ENCODE measurements at places on chromosomes 1 and 21. TPM values are rescaled to one million over a fixed set of nuclear protein-coding genes. Genes with fewer than 3 reads are reported as not detected.

THEM5 gene
- total RNA-seq: not detected

ASCL5 gene
- total RNA-seq: 0.08 TPM

C8B gene
- not detected for total RNA-seq

ANGPTL3 gene
- not detected for total RNA-seq

DISP3 gene
- total RNA-seq: 0.28 TPM

FABP3 gene
- not detected for total RNA-seq

APH1A gene
- total RNA-seq: 119 TPM

EPHA8 gene
- total RNA-seq: not detected

LCE1C gene
- not detected for total RNA-seq

TMEM240 gene
- total RNA-seq: 0.43 TPM

HJV gene
- total RNA-seq: not detected

FAAH gene
- 0.82 TPM for total RNA-seq

HCRTR1 gene
- total RNA-seq: not detected

FAM163A gene
- total RNA-seq: not detected

KRTAP11-1 gene
- total RNA-seq: not detected

LCE6A gene
- total RNA-seq: not detected

SPRR4 gene
- total RNA-seq: not detected

LCE1B gene
- not detected for total RNA-seq

TMEM200B gene
- 0.14 TPM for total RNA-seq

ZMYND12 gene
- 0.55 TPM for total RNA-seq

C21orf58 gene
- total RNA-seq: 4.1 TPM

CAMK2N1 gene
- total RNA-seq: 38.9 TPM

PERM1 gene
- 0.08 TPM for total RNA-seq

DTL gene
- 22.6 TPM for total RNA-seq

RGS13 gene
- total RNA-seq: not detected

S100A1 gene
- 0.86 TPM for total RNA-seq

OR2AK2 gene
- total RNA-seq: not detected

S1PR1 gene
- 0.08 TPM for total RNA-seq

PRMT2 gene
- 54.4 TPM for total RNA-seq

PAQR6 gene
- 3.3 TPM for total RNA-seq

TMEM269 gene
- total RNA-seq: 0.40 TPM

DNALI1 gene
- total RNA-seq: not detected

MEGF6 gene
- 11.9 TPM for total RNA-seq

SLC35A3 gene
- total RNA-seq: 7.3 TPM

KRTAP23-1 gene
- not detected for total RNA-seq

SPRR5 gene
- total RNA-seq: not detected

ETV3L gene
- total RNA-seq: not detected

GBP6 gene
- total RNA-seq: not detected

RGS8 gene
- not detected for total RNA-seq

MIXL1 gene
- 0.24 TPM for total RNA-seq

C1orf94 gene
- total RNA-seq: not detected

CADM3 gene
- total RNA-seq: 0.14 TPM

CSF3R gene
- not detected for total RNA-seq

PDPN gene
- not detected for total RNA-seq

RUNX1 gene
- total RNA-seq: 10.1 TPM

HSF2BP gene
- 1.4 TPM for total RNA-seq

CLDN14 gene
- 0.34 TPM for total RNA-seq
